IMR-90 (cell line): ENCODE measurements at places on chromosomes 2 and 18. TPM values are rescaled to one million over a fixed set of nuclear protein-coding genes. Genes with fewer than 3 reads are reported as not detected.

GRCh38 chr2:206488623-206489022, 45.3 kb downstream of the ADAM23 start:
- no peaks in the 10 kb centered on the region for H3K4me1 ChIP-seq
- no peak for DNase-seq
- no peaks in the 10 kb centered on the region for H3K27me3 ChIP-seq
- H3K4me3 ChIP-seq: no peak overlapping the region

- peak; percentile 96 for DNase-seq
- H3K36me3 ChIP-seq: peaks cover 2% of the 10 kb centered on the region
- peaks cover 30% of the 10 kb centered on the region for H3K4me1 ChIP-seq
- H3K27me3 ChIP-seq: no peaks in the 10 kb centered on the region
- H3K4me3 ChIP-seq: no peak overlapping the region
Observed at GRCh38 chr18:48834413-48835031, 116.2 kb downstream of the SMAD7 start.

DNA sequence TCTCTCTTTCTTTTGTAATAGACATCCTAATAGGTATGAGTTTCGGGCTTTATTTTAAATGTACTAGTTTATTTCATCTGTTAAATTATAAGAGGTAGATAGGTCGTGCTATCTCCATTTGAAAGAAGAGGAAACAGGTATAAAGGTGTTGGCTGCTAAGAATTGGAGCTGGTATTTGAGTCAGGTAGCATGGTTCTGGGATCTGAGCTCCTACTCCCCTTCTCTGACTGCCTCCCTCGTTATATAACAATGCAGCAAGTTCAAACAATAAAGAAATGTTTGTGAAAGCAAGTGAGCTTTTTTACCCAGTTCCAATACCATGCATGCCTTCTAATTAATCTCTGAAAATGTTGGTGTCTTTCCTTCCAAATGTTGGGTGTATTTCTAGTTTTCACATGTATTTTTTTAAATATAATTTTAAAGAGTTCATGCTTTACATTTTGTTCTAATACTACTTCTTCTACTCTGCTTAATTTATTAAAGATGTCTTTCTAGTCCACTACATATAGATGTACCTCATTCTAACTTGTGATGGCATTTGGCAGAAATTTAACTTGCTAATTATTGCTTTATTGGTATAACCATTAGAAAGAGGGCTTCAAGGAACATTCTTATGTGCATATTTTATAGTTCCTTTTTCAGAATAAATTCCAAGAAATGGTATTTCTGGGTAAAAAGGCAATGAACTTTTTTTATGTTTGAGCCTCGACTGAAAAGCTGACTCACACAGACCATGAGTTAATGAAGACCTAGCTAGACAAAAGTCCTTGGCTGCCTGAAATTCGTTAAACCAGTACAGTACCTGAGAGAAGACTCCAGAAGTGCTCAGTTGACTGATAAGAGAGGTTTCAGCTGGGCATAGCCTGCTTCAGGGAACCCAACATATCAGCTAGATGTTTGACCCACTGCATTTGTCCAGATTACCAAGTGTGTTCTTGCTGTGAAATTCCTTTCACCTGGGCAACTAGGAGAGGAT, 133.5 kb downstream of the CERS6 start:
- no peak for DNase-seq
- no peaks in the 10 kb centered on the region for H3K36me3 ChIP-seq
- no peak overlapping the region for H3K27ac ChIP-seq
- H3K27me3 ChIP-seq: no peaks in the 10 kb centered on the region

- no peak overlapping the region for H3K27ac ChIP-seq
- DNase-seq: no peak
- no peak overlapping the region for H3K4me3 ChIP-seq
- peaks cover 3% of the 10 kb centered on the region for H3K27me3 ChIP-seq
Observed at GRCh38 chr2:222052934-222053367, 245.8 kb downstream of the PAX3 start.

DNA sequence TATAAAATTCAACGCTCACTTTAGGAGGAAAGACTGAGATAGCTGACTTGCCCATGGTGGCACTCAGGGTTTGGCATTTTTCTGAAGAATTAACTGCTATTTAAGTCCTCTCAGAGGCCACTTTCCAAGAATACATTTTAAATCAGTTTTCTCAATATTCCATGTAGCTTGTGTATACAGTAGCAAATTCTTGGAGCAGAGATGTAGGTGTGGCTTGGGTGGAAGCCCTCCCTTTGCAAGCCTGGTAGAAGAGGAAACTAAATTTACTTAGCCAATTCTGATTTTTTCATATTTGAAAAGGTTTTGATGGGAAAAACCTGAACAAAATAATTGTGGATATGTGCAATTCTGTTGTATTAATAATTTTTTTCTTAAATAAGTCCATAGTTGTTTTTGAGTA, 14.0 kb upstream of the ITGAV start:
- H3K27ac ChIP-seq: no peak overlapping the region; the same call in 1 of the 2 replicates
- H3K4me3 ChIP-seq: no peak overlapping the region
- H3K4me1 ChIP-seq: peaks cover 5% of the 10 kb centered on the region; the same call in 1 of the 2 replicates
- DNase-seq: peak; percentile 52
- no peaks in the 10 kb centered on the region for H3K27me3 ChIP-seq

DNA sequence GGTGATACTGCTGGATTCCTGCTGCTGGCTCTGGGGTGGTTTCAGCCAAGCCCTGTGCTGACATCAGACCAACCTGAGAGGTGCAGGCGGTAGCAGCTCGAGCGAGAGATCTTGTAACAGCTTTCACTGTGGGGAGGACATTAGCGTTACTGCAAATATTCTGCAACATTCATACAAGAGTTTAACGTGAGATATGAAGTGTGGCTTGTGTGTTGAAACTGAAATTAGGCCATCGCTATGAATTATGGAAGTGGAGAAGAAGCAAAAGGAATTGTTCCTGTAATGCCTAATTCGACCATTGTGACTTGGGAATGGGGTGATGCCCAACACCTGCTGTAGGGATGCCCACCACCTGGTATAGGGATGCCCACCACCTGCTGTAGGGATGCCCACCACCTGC, 6.5 kb upstream of the MLPH start:
- no peak overlapping the region for H3K27ac ChIP-seq
- no peaks in the 10 kb centered on the region for H3K36me3 ChIP-seq
- H3K27me3 ChIP-seq: no peaks in the 10 kb centered on the region
- peaks cover 14% of the 10 kb centered on the region for H3K4me1 ChIP-seq
- DNase-seq: no peak

DNA sequence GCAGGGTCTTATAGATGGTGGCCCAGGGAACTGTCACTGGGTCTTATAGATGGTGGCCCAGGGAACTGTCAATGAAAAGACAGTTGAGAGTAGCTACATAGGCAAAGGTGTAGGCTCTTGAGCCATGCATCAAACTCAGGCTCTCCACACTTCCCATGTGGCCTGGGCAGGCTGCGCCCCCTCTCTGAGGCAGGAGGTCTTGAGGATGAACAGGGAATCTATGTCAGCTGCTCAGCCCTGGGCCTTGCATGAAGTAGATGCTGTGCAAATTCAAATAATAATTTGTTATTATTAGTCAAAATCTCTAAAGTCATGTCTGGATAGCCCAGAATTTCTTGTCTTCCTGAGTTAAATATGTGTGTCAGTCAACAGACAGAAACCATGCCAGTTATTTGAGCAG, 26.7 kb downstream of the STK25 start:
- no peaks in the 10 kb centered on the region for H3K4me1 ChIP-seq
- no peak for DNase-seq
- peaks cover 1% of the 10 kb centered on the region; the same call in 1 of the 2 replicates for H3K36me3 ChIP-seq
- no peak overlapping the region for H3K4me3 ChIP-seq

DNA sequence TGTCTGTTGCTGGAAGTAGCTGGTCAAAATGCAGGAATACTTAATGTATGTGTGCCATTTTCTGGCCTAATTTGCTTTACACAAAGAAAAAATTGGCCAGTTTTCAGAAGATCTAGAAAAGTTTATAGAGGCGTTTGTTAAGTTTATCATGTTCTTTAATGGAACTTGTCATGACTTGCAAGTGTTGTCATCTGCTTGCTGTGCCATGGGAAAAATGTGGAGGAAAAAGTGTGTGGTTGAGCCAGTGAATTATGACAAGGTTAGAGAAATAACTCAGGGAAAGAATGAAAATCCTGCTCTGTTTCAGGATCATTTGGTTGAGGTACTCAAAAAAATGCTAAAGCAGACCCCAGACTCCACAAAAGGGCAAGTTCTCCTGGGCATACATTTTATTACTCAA, 301.6 kb upstream of the CDH2 start:
- no peaks in the 10 kb centered on the region for H3K36me3 ChIP-seq
- H3K27ac ChIP-seq: no peak overlapping the region

DNA sequence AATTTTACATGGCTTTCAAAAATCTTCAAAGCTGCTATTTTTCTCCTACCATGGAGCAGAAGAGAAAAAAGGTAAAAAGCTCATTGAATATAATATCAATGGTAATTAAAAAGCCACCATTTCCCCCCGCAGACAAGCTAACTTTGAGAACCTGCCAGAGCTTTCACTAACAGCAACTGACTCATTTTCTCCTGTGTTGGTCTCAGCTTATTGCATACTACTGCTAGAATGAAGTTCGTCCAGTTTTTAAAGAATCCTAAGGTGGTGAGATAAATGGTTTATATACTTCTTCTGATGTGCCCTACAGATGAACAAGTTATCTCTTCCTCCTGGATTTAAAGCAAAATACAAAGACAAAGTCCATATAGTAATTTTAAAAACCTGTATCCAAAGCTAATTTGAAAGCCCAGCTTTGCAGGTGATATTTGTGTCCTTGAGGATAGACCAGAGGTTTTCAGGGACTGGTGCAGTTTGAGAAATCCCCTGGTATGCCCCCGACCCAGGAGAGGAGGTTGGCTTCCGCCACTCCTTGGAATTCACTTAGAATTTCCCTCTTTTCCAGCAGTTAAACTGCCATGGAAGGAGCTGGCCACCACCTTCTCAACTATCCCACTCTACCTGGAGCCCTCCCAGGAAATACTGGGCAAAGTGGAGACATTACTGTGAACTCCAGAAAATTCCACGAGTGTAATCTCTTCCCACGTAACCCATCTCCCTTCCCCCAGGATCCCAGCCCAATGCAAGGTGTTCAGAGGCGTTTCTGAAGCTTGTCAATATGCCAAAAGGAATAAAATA, 17.5 kb downstream of the YPEL5 start:
- peaks cover 3% of the 10 kb centered on the region; the same call in 1 of the 2 replicates for H3K4me1 ChIP-seq
- H3K27me3 ChIP-seq: no peaks in the 10 kb centered on the region
- no peak overlapping the region for H3K4me3 ChIP-seq
- peak; percentile 19 for DNase-seq
- no peaks in the 10 kb centered on the region; the same call in 1 of the 2 replicates for H3K36me3 ChIP-seq
- H3K27ac ChIP-seq: no peak overlapping the region

- H3K4me3 ChIP-seq: no peak overlapping the region
- H3K36me3 ChIP-seq: no peaks in the 10 kb centered on the region
- no peak for DNase-seq
Observed at GRCh38 chr18:34803877-34804400, 93.8 kb downstream of the DTNA start.

GRCh38 chr2:184793176-184793575, 194.8 kb downstream of the ZNF804A start:
- H3K27me3 ChIP-seq: no peaks in the 10 kb centered on the region
- H3K27ac ChIP-seq: no peak overlapping the region
- peak; percentile 11 for DNase-seq
- H3K36me3 ChIP-seq: no peaks in the 10 kb centered on the region

DNA sequence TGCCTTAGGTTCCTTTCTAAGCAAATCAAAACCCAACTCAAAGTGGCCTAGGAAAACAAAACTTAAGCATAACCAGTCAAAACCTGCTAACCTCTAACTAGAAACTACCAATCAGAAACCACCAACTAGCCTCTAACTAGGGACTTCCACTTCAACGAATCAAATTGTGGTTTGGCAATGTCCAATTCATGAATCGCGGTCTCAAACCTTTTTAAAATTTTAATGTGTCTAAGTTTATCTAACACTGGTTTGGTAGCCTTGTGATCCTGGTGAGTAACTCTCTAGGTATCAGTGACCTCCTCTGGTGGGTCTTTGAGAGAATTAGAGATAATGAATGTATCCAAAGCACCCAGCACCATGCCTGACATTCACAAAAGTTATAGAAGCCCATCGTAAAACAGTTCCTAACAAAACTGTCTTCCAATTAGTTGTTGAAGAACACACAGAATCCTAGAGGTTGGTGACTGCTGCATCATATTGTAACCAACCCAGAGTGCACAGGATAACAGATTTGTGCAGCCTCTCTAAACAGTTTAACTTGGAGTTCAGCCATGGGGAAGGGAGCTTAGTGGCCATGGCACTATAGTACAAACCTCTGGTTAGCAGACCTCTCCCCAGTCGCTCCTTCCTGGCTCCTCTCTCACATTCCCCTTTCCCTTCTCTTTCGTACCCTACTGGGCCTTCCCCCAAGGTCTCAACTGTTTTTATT, 45.2 kb upstream of the B3GNT2 start:
- no peaks in the 10 kb centered on the region for H3K4me1 ChIP-seq
- no peaks in the 10 kb centered on the region for H3K27me3 ChIP-seq
- H3K4me3 ChIP-seq: no peak overlapping the region
- H3K27ac ChIP-seq: no peak overlapping the region

GRCh38 chr18:35743916-35744315, 162.4 kb downstream of the GALNT1 start:
- no peak for DNase-seq
- no peak overlapping the region for H3K4me3 ChIP-seq
- H3K4me1 ChIP-seq: no peaks in the 10 kb centered on the region
- H3K36me3 ChIP-seq: no peaks in the 10 kb centered on the region

- H3K4me3 ChIP-seq: no peak overlapping the region
- no peaks in the 10 kb centered on the region for H3K27me3 ChIP-seq
- DNase-seq: no peak
- no peaks in the 10 kb centered on the region for H3K4me1 ChIP-seq
- no peak overlapping the region for H3K27ac ChIP-seq
Observed at GRCh38 chr2:241751776-241752175, 17.3 kb downstream of the D2HGDH start.

GRCh38 chr2:20168048-20168726, 56.7 kb downstream of the SDC1 start:
- H3K36me3 ChIP-seq: no peaks in the 10 kb centered on the region
- no peak overlapping the region for H3K27ac ChIP-seq
- no peak overlapping the region for H3K4me3 ChIP-seq
- no peak for DNase-seq
- no peaks in the 10 kb centered on the region for H3K27me3 ChIP-seq

The RAB27B gene
- 1.3 and 1.7 TPM in 2 replicates for total RNA-seq

The CCDC68 gene
- 0.54 and 1.4 TPM in 2 replicates for total RNA-seq

The CHRNA1 gene
- 0.56 and 0.90 TPM in 2 replicates for total RNA-seq

The MATN3 gene
- 0.90 and 1.1 TPM in 2 replicates for total RNA-seq
